Activated CD4-positive, alpha-beta T cell treated with anti-CD3 and anti-CD28 coated beads for 1 hour (primary cell): ENCODE measurements at places on chromosomes 12 and 14.

GRCh38 chr12:31215518-31216232 is 110.3 kb downstream of the SINHCAF start:
- no peak for DNase-seq

GRCh38 chr14:22296722-22297121 is 292.3 kb downstream of the DAD1 start:
- no peak for DNase-seq

GRCh38 chr12:100833282-100833681 is 38.7 kb downstream of the ANO4 start:
- DNase-seq: no peak

DNA sequence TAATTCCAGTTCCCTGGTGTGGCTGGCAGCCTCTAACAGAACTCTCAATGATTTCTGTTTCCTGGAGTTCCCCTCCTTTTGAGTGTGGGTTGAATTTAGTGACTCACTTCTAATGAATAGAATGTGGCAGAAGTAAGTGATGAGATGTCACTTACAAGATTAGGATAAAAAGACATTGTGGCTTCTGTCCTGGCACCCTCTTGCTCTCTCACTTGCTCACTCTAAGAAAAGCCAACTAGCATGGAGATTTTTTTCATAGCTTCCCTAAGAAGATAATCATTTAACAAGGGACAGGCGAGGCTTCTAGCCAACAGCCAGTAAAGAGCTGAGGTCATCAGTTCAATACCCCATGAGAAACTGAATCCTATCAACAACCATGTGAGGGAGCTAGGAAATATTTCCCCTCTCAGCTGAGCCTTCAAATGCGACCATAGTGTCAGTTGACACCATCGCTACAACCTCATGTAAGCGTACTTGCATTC is 156.7 kb downstream of the TMTC3 start:
- DNase-seq: no peak

GRCh38 chr12:3263939-3264922 is 187.1 kb downstream of the TSPAN9 start:
- DNase-seq: no peak

DNA sequence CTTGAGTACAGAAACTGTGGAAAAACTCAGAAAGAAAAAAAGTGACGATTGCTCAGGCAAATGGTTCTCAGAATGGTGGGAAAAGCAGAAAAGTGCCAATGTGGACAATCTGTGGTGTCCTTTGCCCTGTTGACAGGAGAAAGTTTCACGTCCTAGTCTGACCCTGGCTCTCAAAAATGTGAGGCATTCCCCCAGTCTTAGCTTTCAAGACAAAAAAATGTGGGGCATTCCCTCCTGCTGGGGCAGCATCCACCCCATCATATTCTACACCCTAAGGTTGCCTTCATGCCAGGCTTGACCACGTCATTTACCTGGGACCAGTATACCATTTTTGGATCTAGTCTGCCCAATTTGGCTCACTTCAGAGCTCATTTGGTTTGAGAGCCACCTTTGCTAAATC is 20.7 kb upstream of the ANAPC7 start:
- DNase-seq: no peak

DNA sequence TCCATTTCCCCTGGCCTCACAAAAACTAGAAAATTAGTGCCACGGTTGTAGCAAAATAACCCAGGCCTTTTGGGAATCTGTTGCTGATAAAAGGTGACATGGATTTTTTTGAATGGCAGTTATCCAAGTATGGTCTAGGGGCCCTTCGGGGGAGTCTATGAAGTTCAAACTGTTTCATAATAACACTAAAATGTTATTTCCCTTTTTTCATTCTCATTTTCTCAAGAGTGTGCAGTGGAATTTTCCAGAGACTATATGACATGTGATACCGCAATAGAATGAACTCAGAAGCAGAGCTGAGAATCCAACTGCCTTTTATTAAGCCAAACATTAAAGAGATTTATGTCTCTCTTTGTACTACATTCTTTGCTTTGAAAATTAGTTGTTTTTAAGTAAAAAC is 26.9 kb downstream of the GSTZ1 start:
- DNase-seq: no peak

GRCh38 chr14:31026077-31026449 is at the start of gene STRN3:
Gene STRN3, minus strand, starts transcription at chr14:31026379. Its CDS starts 194 bp downstream, at chr14:31026185.
- DNase-seq: no peak

GRCh38 chr12:1744932-1745331 is 54.1 kb downstream of the ADIPOR2 start:
- DNase-seq: no peak

DNA sequence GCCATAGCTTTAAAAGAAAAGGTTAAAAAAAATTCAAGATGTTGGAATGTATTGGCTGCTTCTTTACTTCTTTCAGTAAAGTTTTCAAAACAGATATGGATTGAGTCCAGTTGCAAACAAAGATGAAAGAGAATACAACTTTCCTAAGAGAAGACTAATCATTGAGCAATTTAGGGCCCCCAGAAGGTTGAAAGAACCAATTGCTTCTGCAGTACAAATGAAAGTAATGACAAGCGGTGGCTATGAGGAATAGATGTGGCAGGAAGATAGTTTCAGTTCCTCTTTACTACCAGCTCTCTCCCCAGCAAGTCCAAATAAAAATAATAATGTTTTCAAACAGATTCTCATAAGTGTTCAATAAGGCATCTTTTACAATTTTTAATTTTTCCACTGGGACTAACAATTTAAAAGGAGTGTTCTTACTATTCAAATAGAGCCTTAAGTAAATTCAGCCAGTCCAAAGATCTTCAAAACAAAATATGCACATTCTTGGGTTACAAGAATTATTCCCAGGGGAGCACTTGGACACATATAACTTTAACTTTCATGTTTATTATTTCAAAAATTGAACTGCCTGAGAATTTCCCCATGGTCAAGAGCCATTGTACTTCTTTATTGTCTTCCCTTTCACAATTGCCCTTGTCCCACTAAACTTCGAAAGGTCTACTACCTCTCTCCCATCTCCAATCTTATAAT is 62.3 kb upstream of the PPP1R12A start:
- no peak for DNase-seq

DNA sequence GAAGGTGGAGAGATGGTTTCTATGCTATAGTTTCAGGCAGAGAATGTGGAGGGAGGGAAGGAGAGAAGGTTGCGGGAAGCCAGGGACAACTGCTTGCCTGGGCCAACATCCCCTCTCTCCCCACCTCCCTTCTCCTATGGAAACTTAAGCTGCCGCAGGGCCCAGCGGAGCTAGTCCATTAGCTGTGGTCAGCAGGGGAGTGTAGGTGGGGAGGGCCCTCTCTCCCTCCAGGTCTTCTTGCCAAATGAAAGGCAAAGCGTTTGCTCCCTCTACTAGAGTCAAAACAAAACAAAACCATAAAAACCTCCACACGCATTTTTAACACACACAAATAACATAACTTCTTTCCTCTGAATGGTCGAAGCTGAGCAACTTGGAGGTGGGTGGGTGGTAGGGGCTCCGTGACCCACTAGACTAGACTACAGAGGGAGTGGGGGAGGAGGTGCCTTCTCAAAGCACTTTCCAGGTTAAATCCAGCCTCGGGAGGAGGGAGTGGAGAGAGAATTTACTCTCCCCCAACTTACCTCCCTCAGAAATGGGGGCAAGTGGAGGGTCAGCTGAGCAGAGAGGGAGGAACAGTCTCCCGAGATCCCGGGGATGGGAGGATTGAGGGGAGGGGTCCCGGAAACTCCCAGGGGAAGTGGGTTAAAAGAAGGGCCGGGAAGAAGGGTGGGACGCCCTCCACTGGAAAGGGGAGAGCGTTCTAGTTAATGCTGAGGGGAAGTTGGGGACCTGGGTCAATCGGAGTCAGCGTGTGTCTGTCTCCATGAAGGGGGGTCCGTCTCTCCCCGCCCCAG is 4.6 kb upstream of the CACNB3 start:
- no peak for DNase-seq

DNA sequence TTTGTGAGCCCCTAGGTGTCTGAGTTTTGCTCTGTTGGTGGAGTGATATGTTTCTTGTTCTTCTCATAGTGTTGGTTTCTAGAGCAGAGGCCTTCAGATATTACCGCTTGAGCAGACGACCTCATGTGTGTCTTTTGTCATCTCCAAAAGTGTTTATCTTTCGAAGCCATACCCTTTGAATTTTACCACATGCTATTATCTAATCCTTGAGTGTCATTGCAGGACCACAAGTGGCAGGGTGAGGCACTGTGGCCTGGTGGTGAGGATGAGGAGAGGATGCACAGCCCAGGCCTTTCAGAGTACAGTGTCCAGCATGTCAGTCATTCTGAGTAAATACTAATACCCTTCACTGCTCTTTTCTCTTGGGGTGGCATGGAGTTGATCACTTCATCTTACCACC is 57.2 kb upstream of the CISTR start:
- no peak for DNase-seq

GRCh38 chr14:50045039-50045711 is 71.2 kb downstream of the VCPKMT start:
- peak; percentile 48 for DNase-seq

DNA sequence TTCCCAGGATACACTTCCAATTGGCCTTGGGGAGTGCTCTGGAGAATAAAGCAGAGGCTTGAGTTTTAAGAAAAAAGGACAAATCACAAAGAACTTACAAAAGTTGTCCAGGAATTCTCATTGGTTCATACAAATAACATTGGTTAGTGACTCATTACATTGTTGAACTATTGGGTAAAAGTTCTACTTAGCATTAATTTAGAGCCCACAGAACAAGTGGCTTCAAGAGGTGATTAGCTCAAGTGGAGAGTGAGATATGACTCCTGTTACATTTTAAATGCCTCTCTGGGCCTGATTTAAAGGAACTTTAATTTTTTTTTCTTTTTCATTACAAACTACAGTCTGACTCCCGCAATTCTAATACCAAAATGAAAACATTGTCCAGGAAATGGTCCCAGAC is 72.9 kb downstream of the ASCL4 start:
- no peak for DNase-seq

DNA sequence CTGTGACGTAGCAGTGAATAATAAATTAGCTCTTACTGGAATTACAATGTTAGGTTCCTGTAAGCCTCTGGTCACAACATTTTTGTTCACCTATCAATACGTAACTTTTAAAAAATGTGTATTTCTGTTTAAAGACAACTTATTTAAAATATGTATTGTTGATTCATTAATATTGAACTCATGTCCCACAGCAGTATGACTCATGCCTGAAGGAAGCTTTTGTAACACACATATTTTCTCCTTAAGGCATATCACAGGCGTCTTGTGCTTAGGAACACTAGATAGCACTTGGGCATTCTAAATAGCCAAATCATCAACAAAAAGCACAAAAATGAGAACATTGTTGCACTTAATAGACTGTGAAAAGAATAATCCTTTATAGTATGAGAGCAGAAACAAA is 92.5 kb downstream of the GPHN start:
- DNase-seq: no peak

- DNase-seq: no peak
Measured at GRCh38 chr12:12088147-12088546, 17.4 kb downstream of the BCL2L14 start.

DNA sequence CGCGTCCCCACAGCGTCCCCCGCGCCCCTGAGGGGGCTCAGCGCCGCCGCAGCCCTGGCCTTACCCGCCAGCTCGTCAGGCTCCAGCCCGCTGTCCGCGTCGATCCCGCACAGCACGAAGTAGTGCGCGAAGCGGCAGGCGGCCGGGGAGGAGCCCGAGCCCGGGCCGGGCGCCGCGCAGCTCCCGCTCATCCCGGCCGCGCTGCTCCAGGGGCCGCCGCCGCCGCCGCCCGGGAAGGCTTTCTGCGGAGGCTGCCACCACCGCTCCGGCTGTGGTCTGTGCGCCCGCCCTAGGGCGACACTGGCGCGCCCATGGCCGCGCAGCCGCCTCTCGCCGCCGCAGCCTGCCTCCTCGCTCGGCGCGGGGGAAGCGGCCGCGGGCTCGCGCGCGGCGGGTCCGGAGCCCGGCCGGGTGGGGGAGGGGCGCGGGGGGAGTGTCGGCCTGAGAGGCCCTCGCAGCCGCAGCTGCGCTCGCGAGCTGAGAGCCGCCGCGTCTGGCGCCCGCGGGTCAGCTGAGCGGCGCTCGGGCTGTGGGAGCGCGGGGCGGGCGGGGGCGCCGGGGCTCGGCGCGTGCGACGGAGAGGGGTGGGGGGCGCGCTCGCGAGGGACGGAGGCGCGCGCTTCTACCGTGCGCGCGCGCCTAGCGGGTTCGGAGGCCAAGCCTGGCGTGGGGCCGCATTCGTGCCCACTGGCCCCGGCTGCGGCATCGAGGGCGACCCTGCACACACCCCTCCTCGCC is at the start of gene DENND5B:
DENND5B (minus strand) TSS at position 495 of the 738 bp plus-strand sequence; CDS start at position 191, 304 bp downstream.
- no peak for DNase-seq

DNA sequence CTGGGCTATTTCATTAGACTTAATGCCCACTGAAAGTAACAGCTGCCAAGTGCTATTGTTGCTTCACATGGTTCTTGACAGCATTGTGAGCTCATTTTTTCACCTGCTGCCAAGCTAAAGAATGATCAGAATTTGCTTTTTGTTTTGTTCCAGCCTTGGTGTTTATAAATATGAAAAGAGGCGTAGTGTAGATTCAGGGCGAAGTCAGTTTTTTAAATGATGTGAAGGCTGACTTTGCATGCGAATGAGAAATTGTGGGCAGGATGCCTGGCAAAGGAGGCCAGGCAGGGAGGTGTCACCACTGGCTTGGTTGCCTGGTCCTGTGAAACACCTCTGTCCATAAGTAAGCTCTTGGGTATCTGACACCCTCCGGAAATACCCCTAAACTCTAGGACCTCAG is 93.3 kb upstream of the NAP1L1 start:
- DNase-seq: no peak

- DNase-seq: no peak
Measured at GRCh38 chr12:21925296-21925913, 15.8 kb downstream of the ABCC9 start.

- DNase-seq: no peak
Measured at GRCh38 chr14:80315681-80316080, 104.4 kb upstream of the DIO2 start.

DNA sequence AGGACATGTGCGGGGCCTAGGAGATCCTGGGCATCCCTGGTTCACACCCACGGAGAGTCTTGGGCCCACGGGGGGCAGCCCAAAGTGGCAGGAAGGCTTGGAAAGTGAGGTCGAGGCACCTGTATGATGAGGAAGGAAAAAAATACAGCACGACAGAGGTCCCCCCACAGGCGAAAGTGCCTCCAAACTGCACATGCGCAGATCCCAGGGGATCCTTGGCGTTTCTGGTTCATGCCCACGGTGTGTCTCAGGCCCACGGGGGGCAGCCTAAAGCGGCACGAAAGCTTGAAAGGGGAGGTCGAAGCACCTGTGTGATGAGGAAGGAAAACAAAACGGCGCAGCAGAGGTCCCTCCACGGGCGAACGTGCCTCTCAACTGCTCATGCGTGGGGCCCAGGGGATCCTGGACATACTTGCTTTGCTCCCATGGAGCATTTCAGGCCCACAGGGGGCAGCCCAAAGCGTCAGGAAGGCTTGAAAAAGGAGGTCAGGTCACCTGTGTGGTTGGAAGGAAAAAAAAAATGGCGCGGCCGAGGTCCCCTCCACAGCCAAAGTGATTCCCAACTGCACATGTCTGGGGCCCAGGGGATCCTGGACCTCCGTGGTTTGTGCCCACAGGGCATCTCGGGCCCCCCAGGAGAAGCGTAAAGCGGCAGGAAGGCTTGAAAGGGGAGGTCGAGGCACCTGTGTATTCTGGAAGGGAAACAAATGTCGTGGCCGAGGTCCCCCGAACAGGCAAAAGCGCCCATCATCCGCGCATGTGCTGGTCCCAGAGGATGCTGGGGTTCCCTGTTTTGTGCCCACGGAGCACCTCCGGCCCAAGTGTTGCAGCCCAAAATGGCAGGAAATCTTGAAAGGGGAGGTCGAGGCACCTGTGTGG is 582.6 kb downstream of the ALG10 start:
- DNase-seq: no peak

- no peak for DNase-seq
Measured at GRCh38 chr12:89333564-89334252, 18.6 kb downstream of the DUSP6 start.
